ENCODE measurements at places on chromosomes 6 and 20. TPM values are rescaled to one million over a fixed set of nuclear protein-coding genes. Genes with fewer than 3 reads are reported as not detected.

The NR2E1 gene
- total RNA-seq, result not detected

The SLC17A2 gene
- total RNA-seq, result not detected

The LY6G6D gene
- total RNA-seq, result not detected

The MOG gene
- not detected for total RNA-seq

The ZSWIM3 gene
- 5.1 TPM for total RNA-seq

The C20orf96 gene
- total RNA-seq, result 0.53 TPM

The ATP9A gene
- total RNA-seq, result 3.2 TPM

The HLA-DRB5 gene
- not detected for total RNA-seq

The GDAP1L1 gene
- total RNA-seq, result not detected

The DDX43 gene
- 0.58 TPM for total RNA-seq
